Tibial nerve (tissue), 4 donors: ENCODE measurements at places on chromosomes 6 and 20. TPM values are rescaled to one million over a fixed set of nuclear protein-coding genes. Genes with fewer than 3 reads are reported as not detected.

LY6G6F gene
- not detected for total RNA-seq

OR2J1 gene
- total RNA-seq, result not detected

AGPAT4 gene
- total RNA-seq, result 14.2 TPM

- DNase-seq, result no peak
Measured at GRCh38 chr6:26240157-26241032, 124.6 kb upstream of the BTN3A2 start.

- no peak for DNase-seq
Measured at GRCh38 chr6:14280006-14280510, 162.5 kb downstream of the CD83 start.

GRCh38 chr6:137011406-137011805, 33.4 kb downstream of the IL20RA start:
- no peak for DNase-seq

DNA sequence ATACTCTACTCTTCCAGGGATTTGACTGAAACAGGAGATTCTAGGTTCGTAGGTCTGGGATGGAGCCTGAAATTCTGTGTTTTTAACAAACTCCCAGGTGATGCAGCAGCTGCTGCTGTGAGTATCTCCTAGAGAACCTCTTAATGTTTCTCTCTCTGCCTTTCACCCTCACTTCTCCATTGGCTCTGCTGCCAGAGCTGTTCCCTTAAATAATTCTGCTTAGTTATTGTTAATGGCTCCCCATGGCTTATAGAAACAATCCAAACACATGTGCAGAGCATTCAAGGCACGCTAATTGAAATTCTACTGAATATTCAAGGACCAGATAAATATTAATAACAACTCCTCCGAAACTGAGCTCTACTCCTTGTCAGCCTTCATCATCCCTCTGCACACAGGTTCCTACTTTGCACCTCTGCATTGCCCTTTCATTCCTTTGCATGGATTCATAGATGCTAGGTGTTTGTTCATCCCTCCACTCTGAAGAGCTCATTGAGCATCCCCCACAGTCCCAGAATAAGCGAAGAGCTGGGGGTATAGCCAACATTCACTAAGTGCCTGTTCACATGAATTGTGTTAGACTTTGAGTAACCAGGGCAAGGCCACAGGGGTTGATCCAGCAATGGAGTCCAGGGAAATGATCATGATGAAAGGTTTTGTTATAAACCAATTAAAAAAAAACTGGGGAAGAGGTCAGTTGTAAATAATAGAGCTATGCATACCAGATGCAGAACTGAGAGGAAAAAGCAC, 488.4 kb upstream of the JAG1 start:
- DNase-seq, result no peak
